AML-193 (cell line): ENCODE measurements at places on chromosomes 1 and 21.

- peak; percentile 62 for DNase-seq
These were observed 9.9 kb upstream of the PAQR6 start for GRCh38 chr1:156257711-156258110.

GRCh38 chr21:45615145-45615711 lies 28.3 kb upstream of the PCBP3 start:
- no peak for DNase-seq

- no peak for DNase-seq
These were observed 119.6 kb upstream of the ADGRL2 start for GRCh38 chr1:81681114-81681513.

DNA sequence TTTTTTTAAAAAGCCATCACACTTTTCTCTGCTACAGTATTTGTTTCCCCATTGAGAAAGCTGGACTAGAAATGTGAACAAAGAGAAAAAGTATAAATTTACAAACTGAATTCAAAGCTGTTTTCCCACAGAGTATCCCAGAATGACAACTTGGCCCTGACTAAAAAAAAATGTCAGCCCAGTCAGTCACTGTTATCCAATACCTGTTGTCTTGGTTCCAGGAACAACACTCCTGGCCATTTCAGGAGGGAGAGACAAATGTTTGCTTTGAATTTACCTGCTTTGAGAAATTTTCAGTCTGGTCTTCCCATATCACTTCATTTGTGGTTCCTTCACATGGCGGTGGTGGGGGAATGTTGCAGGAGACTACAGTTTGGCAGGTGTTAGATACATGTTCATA lies 46.2 kb downstream of the COLGALT2 start:
- DNase-seq = no peak

DNA sequence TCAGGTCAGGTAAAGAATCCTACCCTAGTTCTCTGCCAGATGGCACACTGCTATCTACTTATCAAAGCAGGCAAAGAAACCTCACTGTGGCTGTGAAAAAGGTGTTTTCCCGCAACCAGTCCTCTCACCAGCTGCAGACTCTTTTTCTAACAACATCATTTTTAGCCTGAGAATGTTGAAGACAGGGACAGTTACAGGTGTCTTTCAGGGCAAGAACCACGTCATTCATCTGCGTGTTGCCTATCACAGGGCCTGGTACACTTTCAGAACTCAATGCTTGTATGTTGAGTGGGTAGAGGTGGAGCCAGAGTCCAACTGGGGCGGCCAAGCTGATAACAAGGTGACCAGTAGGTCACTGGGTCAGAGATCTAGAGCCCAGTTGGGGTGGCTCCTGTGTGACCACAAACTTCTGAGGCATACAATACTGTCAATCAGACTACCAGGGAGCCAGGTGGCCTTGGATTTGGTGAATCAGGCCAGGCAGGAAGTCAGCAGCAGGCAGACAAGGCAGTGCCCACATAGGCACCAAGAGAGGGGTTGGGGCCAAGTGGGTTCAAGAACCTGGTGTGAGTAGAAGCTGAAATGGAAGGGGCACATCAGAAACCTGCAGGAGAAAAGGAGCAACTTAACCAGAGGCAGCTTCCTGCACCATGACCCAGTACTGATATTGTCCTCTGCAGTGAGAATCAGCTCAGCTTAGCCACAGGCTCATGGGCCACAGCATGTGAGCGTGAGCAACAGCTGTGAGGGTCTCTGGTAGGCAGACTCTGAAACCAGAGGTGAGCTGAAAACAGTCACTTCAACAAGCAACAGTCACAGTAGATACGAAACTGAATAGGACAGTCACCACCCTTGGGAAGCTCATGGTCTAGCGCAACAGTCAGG lies 123.6 kb downstream of the DTL start:
- no peak for DNase-seq

- no peak for DNase-seq
These were observed 1.1 kb downstream of the IL24 start for GRCh38 chr1:206898089-206898914.

DNA sequence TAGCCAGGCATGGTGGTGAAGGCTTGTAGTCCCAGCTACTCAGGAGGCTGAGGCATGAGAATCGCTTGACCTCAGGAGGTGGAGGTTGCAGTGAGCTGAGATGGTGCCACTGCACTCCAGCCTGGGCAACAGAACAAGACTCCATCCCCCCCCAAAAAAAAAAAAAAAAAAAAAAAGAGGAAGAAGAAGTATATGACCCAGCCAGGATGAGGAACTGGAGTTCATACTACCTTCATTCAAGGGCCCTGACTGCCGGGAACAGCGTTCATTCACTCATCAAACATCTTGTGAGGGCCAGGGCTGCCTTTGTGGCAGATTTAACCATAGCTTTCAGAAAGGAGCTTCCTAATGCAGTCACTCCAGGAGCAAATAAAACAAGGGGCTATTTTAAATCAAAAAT lies 127.6 kb downstream of the MRPS6 start:
- DNase-seq = peak; percentile 37

DNA sequence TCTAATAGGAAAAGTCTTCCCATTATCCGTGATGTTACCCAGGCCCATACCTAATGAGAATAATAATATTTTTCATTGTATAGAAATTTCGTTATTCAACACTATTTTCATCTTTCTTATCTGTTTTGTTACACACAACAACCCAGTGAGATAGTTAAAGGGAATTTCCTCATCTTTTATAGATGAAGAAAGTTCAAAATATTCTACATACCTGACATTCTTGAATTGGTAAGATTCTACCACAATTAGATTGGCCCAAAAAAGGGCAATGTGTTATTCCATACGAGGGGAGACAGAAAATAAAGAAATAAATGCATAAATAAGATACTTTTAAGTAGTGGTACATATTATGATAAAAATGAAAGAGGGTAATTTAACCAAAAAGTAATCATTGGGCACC lies 405.5 kb upstream of the ADAMTS5 start:
- no peak for DNase-seq

GRCh38 chr1:184950227-184950626 lies 24.1 kb downstream of the NIBAN1 start:
- DNase-seq = no peak

DNA sequence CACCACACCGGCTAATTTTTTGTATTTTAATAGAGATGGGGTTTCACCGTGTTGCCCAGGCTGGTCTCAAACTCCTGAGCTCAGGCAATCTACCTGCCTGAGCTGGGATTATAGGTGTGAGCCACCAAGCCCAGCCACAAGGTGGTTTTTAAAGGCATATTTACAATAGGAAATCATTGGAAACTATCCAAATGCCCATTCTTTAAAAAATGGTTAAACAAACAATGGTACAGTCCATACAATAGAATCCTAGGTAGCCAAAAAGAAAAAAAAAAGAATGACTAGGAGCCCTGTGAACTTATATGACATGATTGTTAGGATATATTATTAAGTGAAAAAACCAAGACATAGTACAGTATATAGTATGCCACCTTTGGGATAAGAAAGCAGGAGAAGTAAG lies 5.3 kb downstream of the ATP2B4 start:
- DNase-seq = no peak

DNA sequence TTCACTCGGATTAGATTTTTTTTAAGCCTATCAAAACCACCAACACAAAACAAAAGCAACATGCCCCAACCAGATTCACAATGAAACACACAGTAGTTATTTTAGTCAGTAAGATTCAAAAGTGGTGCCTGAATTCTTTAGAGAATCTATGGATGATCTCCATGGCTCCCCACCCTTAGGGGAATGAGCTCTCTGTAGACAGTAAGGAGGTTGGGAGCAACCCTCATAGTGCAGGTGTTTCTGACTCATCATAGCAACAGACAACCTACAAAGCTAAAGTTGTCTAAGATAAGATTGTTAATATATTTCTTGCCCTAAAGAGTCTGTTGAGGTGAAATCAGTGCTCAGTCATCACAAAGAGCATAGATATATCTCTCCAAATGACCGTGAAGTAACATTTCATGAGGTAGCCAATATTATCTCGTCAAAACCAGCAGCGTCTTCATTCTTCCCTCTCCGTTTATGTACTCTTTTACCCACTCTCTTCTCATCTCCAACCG lies 78.3 kb downstream of the ADAMTS1 start:
- DNase-seq = no peak

GRCh38 chr21:27134516-27134915 lies 167.6 kb upstream of the ADAMTS5 start:
- no peak for DNase-seq

- no peak for DNase-seq
These were observed 42.3 kb upstream of the SYT14 start for GRCh38 chr1:209895709-209896108.

DNA sequence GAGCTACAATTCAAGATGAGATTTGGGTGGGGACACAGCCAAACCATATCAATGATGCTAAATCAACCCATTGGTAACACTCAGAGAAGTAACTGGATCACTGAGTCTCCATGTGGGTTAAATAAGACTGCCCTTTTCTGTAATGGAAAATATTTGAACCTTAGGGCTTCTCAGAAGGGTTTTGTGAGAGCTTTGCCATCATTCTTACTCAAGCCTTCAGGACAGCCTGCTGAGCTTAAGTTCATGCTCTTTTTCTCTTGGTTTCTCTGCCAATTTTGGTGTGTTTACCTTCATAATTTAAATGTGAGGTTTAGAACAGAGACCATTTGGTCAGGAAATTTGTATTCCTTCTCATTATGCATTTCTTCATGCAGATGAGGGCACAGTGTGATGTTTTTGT lies 74.7 kb downstream of the DISC1 start:
- DNase-seq = no peak

- DNase-seq = no peak
These were observed 2.9 kb upstream of the RBBP5 start for GRCh38 chr1:205124726-205125125.

DNA sequence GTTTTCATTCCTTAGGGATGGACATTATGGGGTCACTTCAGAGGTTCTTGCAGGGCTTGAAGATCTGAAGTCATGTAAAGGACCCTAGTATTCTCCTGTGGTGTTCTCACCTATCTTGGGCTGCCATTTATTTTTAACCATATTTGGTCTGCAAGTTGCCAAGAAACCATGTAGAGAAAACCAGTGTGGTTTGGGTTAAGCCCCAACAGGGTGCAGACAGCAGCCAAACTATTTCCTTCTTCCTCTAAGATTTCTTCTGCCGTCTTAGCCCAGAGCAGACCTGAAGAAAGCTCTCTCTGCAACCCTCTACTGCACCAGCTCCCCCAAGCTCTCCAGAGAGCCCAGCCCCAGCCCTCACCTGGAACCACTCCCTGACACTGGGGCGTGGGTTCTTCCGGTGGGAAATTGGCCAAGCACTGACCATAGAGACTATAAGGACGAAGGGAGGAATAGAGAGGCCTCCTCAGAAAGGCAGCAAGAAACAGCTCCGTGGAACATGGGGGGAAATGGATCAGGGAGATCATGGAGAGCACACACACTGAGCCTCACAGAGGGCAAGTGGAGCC lies 136.6 kb downstream of the SYF2 start:
- no peak for DNase-seq

GRCh38 chr1:96306809-96307560 lies 414.6 kb upstream of the PTBP2 start:
- DNase-seq = no peak

DNA sequence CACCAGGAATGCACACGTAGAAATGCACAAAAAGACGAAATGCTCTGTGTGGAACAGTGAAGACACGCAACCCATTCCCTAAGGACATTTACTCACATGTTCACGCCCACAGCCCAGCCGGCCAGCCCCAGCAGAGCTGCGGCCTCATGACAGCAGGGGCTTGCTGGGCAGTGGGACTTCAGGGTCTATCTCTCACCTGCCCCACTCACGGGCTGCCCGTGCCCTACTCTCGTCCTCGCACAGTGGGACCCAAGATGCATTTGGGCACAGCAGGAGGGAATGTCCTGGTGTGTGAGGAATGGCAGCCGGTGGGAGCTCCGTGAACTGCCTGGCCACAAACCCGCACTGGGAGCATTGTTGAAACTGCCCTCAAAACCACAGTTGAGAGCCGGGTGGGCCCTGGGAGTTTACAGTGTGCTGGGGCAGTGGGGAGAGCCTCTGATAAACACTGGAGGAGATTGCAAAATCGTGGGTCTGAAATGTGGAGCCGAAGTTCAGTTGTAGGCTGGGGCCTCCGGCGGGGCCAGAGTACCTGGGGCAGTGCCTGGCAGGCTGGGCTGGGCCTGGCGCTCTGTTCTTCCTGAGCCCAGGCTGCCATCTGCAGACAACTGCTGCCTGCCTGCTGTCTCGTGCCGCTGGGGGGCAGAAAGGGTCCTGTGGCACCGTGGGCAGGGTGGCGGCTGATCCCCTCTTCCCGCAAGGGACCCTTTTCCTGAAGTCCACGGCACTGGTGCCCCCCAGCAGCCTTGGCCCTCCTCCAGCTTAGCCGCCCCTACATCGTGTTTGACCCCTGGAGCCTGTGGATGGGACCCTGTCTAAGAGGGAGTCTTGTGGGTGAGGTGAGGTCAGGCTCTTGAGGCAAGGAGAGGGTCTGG lies 20.7 kb upstream of the POFUT2 start:
- no peak for DNase-seq

DNA sequence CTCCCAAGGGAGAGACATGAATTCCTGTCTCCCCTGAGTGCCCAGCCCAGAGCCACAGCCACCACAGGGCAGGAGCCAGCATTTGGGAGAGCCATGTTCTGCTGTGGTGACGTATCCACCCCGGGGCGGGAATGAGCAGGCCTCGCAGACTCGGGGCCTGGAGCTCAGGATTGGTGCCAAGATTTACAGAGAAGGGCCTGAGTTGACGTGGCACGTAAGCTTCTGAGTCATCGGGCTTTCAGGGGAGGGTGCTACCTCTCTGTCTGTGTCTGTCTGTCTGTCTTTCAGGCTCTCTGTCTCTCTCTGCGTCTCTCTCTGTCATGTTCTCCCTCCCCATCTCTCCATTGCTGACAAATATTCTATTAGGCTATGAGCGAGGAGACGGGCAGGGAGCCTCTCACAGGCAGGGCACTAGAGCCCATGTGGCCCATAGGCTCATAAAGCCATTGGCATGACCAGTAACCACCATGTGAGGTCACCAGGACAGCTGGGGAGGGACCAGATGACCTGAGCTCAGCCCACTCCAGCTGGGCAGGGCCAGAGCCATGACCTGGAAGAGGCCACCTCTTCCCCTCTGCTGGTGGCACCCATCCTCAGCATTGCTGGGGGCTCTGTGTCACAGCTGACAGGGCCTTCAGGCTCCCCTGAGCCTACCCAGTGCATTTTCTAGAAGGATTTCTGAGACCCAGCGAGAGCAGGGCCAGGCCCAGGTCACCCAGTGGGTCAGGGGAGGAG lies 300.0 kb upstream of the VAMP3 start:
- no peak for DNase-seq

GRCh38 chr1:202034683-202035462 lies 24.5 kb downstream of the ELF3 start:
- DNase-seq = no peak

- DNase-seq = no peak
These were observed 171.1 kb upstream of the EDN2 start for GRCh38 chr1:41655632-41656031.

DNA sequence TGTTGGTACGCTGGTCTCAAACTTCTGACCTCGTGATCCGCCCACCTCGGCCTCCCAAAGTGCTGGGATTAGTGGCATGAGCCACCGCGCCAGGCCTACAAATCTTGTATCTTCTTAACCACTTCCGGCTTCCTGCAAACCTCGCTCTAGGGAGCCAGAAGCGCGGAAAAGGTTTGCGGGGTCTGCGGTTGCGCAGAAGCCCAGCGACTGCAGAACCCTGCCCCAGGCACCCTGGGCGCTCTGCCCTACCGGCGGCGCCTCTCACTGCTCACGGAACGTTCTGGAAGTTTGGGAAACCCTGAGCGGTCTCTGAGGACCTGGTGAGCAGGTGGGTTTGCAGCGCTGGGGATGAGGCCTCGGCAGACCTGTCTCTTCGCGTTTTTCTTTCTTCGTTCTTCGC lies at the start of gene C1orf146:
Gene C1orf146 (plus strand): TSS at position 195 of the 400 bp plus-strand sequence. CDS start 13,506 bp downstream, outside the sequence.
- DNase-seq = no peak

GRCh38 chr1:205088341-205088740 lies 4.1 kb upstream of the TMEM81 start:
- DNase-seq = no peak
